NCI-H510A (cell line): ENCODE measurements at places on chromosomes 7 and 10.

- DNase-seq = no peak
Observed at GRCh38 chr7:30920584-30921539, 9.2 kb downstream of the AQP1 start.

GRCh38 chr7:84043661-84044191 is 150.9 kb downstream of the SEMA3A start:
- DNase-seq = no peak

GRCh38 chr10:49500412-49500811 is 38.5 kb downstream of the ERCC6 start:
- DNase-seq = peak; percentile 36

GRCh38 chr7:823649-824048 is 8.6 kb upstream of the SUN1 start:
- no peak for DNase-seq

DNA sequence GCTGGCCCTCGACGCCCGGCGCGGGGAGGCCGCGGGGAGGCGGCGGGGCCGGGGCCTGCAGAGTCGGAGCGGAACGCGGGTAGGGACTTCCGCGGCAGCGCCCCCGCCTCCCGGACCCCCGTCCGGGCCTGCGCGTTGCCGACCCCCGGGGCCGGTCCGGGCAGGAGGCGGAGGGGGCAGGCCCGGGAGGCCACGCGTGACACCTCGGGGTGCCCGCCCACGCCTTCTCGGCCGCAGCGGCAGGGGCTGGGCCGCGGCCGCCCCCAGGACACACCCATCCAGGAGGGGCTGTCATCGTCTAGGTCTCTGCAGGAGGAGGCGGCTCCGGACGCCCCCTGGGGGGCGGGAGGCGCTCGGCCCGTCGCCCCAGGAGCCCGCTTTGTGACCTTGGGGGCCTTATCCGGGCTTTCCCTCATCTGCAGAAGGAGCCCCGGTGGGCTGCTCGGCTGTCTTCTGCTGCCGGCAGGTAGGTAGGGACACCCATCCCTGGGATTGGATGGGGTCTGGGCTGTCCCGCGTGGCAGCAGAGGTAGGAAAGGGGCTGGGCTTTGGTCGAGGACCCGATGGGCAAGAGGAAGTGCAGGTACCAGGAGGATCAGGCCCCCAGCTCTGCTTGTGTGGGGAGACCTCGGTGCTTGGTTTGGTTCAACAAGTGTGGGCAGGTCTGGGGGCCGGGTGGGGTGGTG is 569 bp downstream of the ZNF316 start:
- no peak for DNase-seq

DNA sequence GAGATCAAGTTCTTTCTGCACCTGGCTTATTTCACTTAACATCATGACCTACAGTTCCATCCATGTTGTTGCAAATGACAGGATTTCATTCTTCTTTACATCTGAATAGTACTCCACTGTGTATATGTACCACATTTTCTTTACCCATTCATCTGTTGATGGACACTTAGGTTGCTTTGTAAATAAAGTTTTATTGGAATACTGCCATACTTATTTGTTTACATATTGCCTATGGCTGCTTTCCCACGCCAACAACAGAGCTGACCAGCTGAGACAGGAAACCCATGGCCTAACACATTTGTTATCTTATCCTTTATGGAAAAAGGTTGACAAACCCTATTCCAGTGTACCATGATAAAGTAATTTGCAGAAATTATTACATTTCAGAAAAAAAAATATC is 153.7 kb downstream of the GLI3 start:
- no peak for DNase-seq

GRCh38 chr10:111967116-111967515 is 216.4 kb downstream of the GPAM start:
- no peak for DNase-seq

DNA sequence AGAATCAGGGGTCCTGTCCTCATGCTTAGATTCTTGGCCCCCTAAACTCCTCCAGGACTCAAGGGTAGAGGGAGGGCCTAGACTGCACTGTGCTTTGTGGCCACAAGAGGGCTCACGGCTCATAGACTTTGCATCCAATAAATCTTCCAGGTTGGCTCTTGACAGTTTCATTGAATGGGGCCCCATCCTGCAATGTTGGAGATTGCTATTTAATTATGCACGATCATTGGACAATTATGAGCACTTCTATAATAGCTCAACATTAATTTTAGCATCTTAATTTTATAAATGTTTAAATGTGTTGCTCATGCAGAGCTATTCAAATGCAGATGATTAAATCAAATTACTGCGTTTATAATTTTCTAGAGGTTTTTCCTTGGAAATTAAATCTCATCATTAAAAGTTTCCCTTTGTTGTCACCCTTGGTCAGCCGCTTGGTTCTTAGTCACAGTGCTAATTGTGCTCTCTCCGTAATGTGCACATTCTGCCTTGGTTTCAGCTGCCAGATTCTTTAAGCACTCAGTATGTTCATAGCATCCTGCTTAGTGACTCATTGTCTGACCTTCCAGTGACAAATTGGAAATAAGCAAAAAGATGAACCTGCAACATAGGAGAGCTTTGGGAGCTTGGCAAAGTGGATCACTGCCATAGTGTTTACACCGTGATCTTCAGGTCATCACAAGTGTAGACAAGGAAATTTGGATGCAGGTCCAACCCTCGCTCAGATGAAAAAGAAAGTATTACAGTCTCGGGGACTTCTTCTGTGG is 33.4 kb upstream of the PLPP4 start:
- no peak for DNase-seq

DNA sequence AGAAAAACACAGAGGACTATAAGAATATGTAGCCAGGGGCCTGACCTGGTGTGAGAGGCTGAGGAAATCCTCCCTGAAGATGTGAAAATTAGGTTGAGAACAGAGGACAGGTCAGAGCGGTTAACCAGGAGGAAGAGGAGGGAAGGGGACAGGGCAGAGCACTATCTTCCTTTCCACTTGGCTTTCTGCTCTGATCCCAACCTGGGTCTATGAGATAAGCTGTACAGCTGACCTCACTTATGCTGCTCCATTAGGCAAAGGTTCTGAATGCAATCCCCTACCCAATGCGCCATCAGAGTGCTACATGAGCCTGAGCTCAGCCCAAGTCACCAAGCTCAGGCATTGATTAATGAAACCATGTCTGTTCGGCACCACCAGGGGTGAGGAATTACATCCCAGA is 10.5 kb downstream of the LIPA start:
- no peak for DNase-seq

DNA sequence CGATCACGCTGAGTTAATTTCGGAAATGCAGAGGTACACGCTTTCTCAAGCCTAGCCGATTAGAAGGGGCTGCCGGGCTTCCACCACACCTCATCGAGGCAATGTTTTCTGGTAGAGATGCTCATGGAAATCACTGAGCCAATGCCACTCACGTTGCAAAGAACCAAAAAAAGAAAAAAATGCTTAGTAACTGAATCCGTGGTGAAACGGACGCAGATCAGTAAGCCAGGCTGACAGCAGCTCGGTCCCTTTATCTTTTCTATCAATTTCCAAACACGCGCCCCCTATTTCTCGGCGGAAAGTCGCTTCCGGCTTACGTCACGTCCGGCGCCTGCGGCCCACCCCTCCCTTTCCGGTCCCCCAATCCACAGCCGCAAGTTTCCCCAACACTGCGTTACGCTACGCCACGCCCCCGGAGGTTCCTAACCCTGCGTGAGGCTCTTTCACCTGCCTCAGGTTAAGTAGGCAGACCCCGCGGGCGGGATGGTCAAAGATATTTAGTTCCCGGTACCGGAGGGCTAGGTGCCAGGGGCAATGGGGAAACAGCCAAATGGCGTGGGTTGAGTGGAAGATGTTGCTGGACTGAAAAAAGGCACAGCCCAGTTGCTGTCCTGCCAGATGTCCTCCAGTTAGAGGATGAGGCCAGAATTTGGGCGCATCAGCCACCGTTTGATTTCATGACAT is at the start of gene NSUN6:
Gene NSUN6 (minus strand): TSS at position 264 of the 684 bp plus-strand sequence. CDS start 384 bp downstream, outside the sequence.
- peak; percentile 65 for DNase-seq
